ENCODE measurements at places on chromosomes 6 and 20. TPM values are rescaled to one million over a fixed set of nuclear protein-coding genes. Genes with fewer than 3 reads are reported as not detected.

- no peak overlapping the region for H3K27ac ChIP-seq
- no peak for DNase-seq
- H3K27me3 ChIP-seq: peaks cover 19% of the 10 kb centered on the region
- no peaks in the 10 kb centered on the region for H3K36me3 ChIP-seq
- H3K4me3 ChIP-seq: no peak overlapping the region
Observed at GRCh38 chr20:63138855-63139341, 77.0 kb downstream of the YTHDF1 start.

- H3K4me1 ChIP-seq: no peaks in the 10 kb centered on the region
- H3K27ac ChIP-seq: no peak overlapping the region
- H3K27me3 ChIP-seq: no peaks in the 10 kb centered on the region
- H3K36me3 ChIP-seq: no peaks in the 10 kb centered on the region
- DNase-seq: no peak
- H3K4me3 ChIP-seq: no peak overlapping the region
Observed at GRCh38 chr6:91970700-91971099, 1383.8 kb upstream of the MAP3K7 start.

GRCh38 chr6:24089736-24090135 lies 36.3 kb upstream of the NRSN1 start:
- no peaks in the 10 kb centered on the region for H3K27me3 ChIP-seq
- DNase-seq: no peak
- no peak overlapping the region for H3K4me3 ChIP-seq
- no peaks in the 10 kb centered on the region for H3K4me1 ChIP-seq

- no peaks in the 10 kb centered on the region for H3K36me3 ChIP-seq
- no peak overlapping the region for H3K27ac ChIP-seq
- H3K27me3 ChIP-seq: no peaks in the 10 kb centered on the region
- no peak for DNase-seq
- H3K4me3 ChIP-seq: no peak overlapping the region
- no peaks in the 10 kb centered on the region for H3K4me1 ChIP-seq
Observed at GRCh38 chr6:117387454-117387974, 38.2 kb downstream of the ROS1 start.

GRCh38 chr6:10305790-10306415 lies 109.0 kb downstream of the TFAP2A start:
- no peaks in the 10 kb centered on the region for H3K27me3 ChIP-seq
- no peak for DNase-seq
- no peak overlapping the region for H3K4me3 ChIP-seq
- no peaks in the 10 kb centered on the region for H3K36me3 ChIP-seq

- H3K4me1 ChIP-seq: no peaks in the 10 kb centered on the region
- DNase-seq: no peak
- no peak overlapping the region for H3K27ac ChIP-seq
- H3K27me3 ChIP-seq: no peaks in the 10 kb centered on the region
- H3K36me3 ChIP-seq: no peaks in the 10 kb centered on the region
Observed at GRCh38 chr6:12516070-12516469, 200.5 kb upstream of the PHACTR1 start.

DNA sequence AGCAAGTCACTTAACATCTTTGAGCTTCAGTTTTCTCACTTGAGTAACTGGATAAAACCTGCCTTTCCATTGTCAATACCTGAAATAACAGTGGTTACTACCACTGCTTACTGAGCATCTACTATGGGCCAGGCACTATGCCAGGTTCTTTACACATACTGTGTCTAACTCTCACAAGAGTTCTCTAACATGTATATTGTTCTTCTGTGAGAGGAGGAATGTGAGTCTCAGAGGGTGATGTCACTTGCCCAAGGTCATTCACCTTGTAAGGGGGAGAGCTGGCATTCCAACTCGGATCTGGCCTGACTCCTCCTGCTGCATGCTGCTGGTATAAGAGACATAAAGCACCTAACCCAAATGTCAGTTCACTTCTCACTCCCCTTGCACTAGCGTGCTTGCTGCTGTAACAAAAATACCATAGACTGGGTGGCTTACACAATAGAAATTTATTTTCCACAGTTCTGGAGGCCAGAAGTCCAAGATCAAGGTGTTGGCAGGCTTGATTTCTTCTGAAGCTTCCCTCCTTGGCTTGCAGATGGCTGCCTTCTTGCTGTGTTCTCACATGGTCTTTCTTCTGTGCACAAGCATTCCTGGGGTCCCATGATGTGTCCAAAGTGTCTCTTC lies 21.9 kb upstream of the SGK2 start:
- peak; percentile 33 for DNase-seq
- no peak overlapping the region for H3K4me3 ChIP-seq
- H3K27ac ChIP-seq: no peak overlapping the region
- peaks cover 3% of the 10 kb centered on the region for H3K4me1 ChIP-seq
- H3K36me3 ChIP-seq: peaks cover 3% of the 10 kb centered on the region

GRCh38 chr6:149095842-149096241 lies 221.7 kb upstream of the TAB2 start:
- H3K27me3 ChIP-seq: peaks cover 8% of the 10 kb centered on the region
- H3K4me3 ChIP-seq: no peak overlapping the region
- H3K36me3 ChIP-seq: no peaks in the 10 kb centered on the region
- peaks cover 12% of the 10 kb centered on the region for H3K4me1 ChIP-seq
- no peak for DNase-seq

DNA sequence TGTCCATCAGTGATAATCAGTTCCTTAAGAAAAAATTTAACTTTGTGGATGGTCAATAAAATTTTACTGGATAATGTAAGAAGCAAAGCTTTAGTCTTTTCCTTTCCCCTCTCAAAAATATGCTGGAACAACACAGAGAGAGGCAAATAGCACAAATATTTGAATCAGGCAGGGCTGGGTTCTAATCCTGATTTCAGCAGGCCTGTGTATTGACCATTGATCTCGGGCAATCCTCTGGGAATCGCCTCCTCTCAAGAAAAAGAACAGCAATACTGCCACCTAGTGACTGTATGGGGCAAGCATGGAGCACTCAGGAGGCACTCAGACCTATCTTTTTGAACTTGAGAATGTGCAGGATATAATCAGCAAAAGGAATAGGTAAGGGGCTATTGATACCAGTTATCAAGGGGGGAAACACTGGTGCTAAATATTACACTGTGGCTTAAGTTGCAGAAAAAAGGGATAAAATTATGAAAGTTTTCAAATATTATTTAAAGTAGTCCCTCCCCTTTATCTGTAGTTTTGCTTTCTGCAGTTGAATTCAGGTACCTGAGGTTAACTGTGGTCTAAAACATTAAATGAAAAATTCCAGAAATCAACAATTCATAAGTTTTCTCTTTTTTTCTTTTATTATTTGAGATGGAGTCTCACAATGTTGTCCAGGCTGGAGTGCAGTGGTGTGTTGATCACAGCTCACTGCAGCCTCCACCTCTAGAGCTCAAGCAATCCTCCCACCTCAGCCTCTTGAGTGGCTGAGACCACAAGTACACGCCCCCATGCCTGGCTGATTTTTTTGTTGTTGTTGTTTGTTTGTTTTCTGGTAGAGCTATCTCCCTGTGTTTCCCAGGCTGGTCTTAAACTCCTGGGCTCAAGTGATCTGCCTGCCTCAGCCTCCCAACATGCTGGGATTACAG lies 91.8 kb upstream of the NHSL1 start:
- H3K4me1 ChIP-seq: peaks cover 11% of the 10 kb centered on the region
- H3K36me3 ChIP-seq: no peaks in the 10 kb centered on the region
- H3K27ac ChIP-seq: no peak overlapping the region
- H3K4me3 ChIP-seq: no peak overlapping the region
- no peaks in the 10 kb centered on the region for H3K27me3 ChIP-seq

GRCh38 chr6:107439406-107439805 lies 20.0 kb downstream of the PDSS2 start:
- no peaks in the 10 kb centered on the region for H3K36me3 ChIP-seq
- H3K27me3 ChIP-seq: no peaks in the 10 kb centered on the region
- peak; percentile 8 for DNase-seq
- no peak overlapping the region for H3K4me3 ChIP-seq

- H3K27ac ChIP-seq: no peak overlapping the region
- H3K27me3 ChIP-seq: peaks cover 25% of the 10 kb centered on the region
- H3K4me1 ChIP-seq: no peaks in the 10 kb centered on the region
- H3K36me3 ChIP-seq: no peaks in the 10 kb centered on the region
- DNase-seq: no peak
- no peak overlapping the region for H3K4me3 ChIP-seq
Observed at GRCh38 chr6:49551078-49551865, 804 bp downstream of the C6orf141 start.

- H3K27me3 ChIP-seq: no peaks in the 10 kb centered on the region
- H3K4me3 ChIP-seq: no peak overlapping the region
- H3K27ac ChIP-seq: no peak overlapping the region
- peaks cover 8% of the 10 kb centered on the region for H3K4me1 ChIP-seq
- no peaks in the 10 kb centered on the region for H3K36me3 ChIP-seq
Observed at GRCh38 chr20:10522328-10522727, 87.2 kb downstream of the SLX4IP start.

- H3K4me1 ChIP-seq: peaks cover 1% of the 10 kb centered on the region
- no peak for DNase-seq
- no peaks in the 10 kb centered on the region for H3K27me3 ChIP-seq
- no peak overlapping the region for H3K27ac ChIP-seq
Observed at GRCh38 chr6:144935181-144935580, 650.0 kb downstream of the UTRN start.

GRCh38 chr6:160972111-160972510 lies 19.5 kb upstream of the MAP3K4 start:
- H3K4me1 ChIP-seq: peaks cover 25% of the 10 kb centered on the region
- H3K27ac ChIP-seq: peak overlapping the region; percentile 72
- DNase-seq: peak; percentile 97
- H3K4me3 ChIP-seq: no peak overlapping the region
- H3K36me3 ChIP-seq: no peaks in the 10 kb centered on the region

DNA sequence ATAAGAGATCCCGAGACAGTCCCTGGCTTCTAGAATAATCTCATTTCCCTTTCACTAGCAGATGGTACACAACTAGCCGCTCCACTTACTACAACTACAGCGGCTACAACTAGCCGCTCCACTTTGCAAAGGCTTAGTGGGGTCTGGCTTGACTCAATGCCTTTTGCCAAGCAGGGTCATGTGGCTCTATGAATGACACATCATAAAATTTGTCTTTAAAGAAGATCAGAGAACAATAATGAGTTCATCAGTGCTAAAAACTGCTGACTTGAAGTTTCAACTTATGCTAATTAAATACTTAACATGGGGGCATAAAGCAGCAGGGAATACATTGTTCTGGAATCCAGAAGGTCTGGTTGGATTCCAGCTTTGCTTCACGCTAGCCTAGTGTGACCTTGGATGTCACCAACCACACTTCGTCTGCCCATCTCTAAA lies 2.0 kb upstream of the MICAL1 start:
- no peak overlapping the region for H3K4me3 ChIP-seq
- no peak for DNase-seq
- H3K27ac ChIP-seq: no peak overlapping the region
- no peaks in the 10 kb centered on the region for H3K27me3 ChIP-seq
- H3K36me3 ChIP-seq: peaks cover 12% of the 10 kb centered on the region
- peaks cover 11% of the 10 kb centered on the region for H3K4me1 ChIP-seq

DNA sequence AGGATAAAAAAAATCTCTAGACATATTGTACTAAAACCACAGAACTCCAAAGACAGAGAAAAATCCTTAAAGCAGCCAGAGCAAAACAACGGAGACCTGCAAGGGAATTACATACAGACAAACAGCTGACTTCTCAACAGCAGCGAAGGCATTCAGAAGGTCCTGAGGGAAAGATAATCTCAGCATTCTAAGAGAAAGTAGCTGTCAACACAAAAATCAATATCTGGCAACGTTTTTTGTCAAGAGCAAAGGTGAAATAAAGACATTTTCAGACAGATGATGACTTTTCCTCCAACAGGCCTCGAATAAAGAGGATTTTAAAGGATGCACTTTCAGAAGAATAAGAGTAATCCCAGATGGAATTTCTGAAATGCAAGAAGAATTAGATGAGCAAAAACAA lies 6.1 kb upstream of the SCGN start:
- no peak for DNase-seq
- no peaks in the 10 kb centered on the region for H3K36me3 ChIP-seq
- no peaks in the 10 kb centered on the region for H3K4me1 ChIP-seq
- no peak overlapping the region for H3K4me3 ChIP-seq
- no peak overlapping the region for H3K27ac ChIP-seq

- peak; percentile 35 for DNase-seq
- H3K4me1 ChIP-seq: peaks cover 26% of the 10 kb centered on the region
- no peak overlapping the region for H3K4me3 ChIP-seq
- H3K27me3 ChIP-seq: no peaks in the 10 kb centered on the region
- peaks cover 27% of the 10 kb centered on the region for H3K36me3 ChIP-seq
Observed at GRCh38 chr6:43129434-43130194, 41.5 kb upstream of the SRF start.

- DNase-seq: no peak
- H3K36me3 ChIP-seq: no peaks in the 10 kb centered on the region
- no peaks in the 10 kb centered on the region for H3K27me3 ChIP-seq
- no peak overlapping the region for H3K27ac ChIP-seq
- no peak overlapping the region for H3K4me3 ChIP-seq
Observed at GRCh38 chr6:5275497-5275896, 14.2 kb downstream of the FARS2 start.

DNA sequence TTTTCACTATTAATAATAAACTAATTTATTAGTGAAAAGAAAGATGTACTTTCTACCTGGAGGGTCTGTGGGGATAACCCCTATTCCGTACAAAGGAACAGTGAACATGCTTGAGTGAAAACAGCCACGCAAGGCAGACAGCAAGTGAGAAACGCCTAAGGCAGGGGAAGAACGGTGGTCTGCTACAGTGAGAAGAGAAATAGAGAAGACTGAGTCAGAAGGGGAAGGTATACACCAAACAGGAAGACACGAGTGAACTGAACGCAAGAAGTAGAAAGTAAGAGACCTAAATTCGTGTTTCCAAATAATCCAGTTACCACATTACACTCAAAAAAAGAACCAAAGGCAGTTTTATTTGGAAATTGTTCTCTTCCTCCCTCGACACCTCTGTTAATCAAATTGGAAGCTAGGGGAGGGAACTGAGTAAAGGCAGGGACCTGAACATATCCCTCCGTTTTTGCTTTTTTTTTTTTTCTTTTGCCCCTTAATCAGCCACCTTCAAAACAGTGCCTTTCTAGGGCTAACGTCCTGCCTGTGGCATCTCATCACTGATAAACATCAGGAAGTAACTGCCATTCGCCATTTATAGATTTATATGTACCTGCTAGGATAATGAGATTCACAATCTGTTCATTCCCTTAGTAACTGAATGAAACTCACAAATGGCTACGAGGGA lies 48.9 kb downstream of the ATXN1 start:
- peak overlapping the region; percentile 84 for H3K27ac ChIP-seq
- no peaks in the 10 kb centered on the region for H3K27me3 ChIP-seq
- peaks cover 17% of the 10 kb centered on the region for H3K4me1 ChIP-seq
- H3K4me3 ChIP-seq: no peak overlapping the region
- no peak for DNase-seq
- peaks cover 3% of the 10 kb centered on the region for H3K36me3 ChIP-seq

- no peak overlapping the region for H3K4me3 ChIP-seq
- H3K27me3 ChIP-seq: no peaks in the 10 kb centered on the region
- H3K36me3 ChIP-seq: no peaks in the 10 kb centered on the region
- no peak for DNase-seq
- no peak overlapping the region for H3K27ac ChIP-seq
Observed at GRCh38 chr20:59195316-59195993, 31.8 kb downstream of the ZNF831 start.

The CD93 gene
- under 0.01 TPM for total RNA-seq

The MATN4 gene
- not detected for total RNA-seq

The PI3 gene
- total RNA-seq: not detected

The WFDC5 gene
- not detected for total RNA-seq

The LTB gene
- total RNA-seq: not detected

The DDRGK1 gene
- total RNA-seq: 20.6 TPM

The SLC22A3 gene
- total RNA-seq: not detected

The PHACTR3 gene
- total RNA-seq: not detected

The SPATS1 gene
- total RNA-seq: not detected

The CDH26 gene
- not detected for total RNA-seq

The MCCD1 gene
- total RNA-seq: not detected

The EEF1A1 gene
- 28,223 TPM for total RNA-seq

The RXRB gene
- 16.7 TPM for total RNA-seq

The PCSK2 gene
- not detected for total RNA-seq

The OR12D3 gene
- not detected for total RNA-seq

Measured in IMR-90 (cell line).